ENCODE measurements at places on chromosomes 16 and 17.

- no peak for DNase-seq
Measured at GRCh38 chr16:11164482-11165270, 91.3 kb downstream of the SOCS1 start.

DNA sequence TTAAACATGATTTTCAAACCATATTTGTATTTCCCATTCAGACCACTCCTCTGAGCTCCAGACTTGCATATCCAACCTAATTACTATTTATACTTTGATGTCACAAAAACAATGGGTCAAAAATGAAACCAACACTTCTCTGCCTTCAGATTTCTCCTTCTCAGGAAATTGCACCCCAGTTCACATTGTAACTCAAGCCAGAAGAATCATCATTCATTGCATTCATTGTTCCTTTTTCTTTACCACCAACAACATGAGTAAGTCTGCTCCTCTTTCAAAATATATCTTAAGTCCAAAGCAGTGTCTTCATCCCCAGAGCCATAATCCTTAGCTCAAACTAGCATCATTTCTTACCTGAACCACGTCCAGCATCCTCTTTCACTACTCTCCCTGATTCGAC lies 2.6 kb upstream of the AKAP1 start:
- no peak for DNase-seq

DNA sequence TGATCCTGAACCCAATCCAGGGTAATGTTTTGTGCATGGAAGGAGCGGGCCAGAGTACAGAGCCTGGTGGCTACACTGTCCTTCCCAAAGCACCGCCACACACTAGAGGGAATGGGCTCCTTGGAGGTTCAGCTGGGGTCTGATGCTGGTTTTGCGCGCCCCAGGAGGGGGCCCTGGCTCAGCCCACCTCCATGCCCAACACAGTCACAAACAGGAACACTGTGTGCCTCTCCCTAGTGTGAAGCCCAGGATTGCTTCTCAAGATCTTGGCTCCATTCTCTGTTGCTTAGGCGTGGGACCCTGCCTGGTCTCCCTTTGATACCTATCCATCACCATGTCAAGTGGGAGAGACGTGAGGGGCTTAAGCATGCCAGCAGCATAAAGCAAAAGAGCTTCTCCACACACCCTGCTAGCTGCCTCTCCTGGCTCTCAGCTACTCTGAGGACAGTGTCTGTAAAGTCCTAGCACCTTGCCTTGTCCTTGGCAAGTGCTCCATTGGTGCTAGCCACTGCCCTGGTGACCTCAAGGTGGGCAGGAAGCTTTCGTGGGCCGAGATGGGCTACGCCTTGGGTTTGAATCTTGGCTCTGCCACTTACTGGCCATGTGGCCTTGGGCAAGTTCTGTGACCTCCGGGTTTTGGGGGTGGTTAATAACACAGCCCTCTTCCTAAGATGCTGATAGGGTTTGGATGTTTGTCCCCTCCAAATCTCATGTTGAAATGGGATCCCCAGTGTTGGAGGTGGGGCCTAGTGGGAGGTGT lies 122.2 kb downstream of the C16orf78 start:
- DNase-seq: no peak

DNA sequence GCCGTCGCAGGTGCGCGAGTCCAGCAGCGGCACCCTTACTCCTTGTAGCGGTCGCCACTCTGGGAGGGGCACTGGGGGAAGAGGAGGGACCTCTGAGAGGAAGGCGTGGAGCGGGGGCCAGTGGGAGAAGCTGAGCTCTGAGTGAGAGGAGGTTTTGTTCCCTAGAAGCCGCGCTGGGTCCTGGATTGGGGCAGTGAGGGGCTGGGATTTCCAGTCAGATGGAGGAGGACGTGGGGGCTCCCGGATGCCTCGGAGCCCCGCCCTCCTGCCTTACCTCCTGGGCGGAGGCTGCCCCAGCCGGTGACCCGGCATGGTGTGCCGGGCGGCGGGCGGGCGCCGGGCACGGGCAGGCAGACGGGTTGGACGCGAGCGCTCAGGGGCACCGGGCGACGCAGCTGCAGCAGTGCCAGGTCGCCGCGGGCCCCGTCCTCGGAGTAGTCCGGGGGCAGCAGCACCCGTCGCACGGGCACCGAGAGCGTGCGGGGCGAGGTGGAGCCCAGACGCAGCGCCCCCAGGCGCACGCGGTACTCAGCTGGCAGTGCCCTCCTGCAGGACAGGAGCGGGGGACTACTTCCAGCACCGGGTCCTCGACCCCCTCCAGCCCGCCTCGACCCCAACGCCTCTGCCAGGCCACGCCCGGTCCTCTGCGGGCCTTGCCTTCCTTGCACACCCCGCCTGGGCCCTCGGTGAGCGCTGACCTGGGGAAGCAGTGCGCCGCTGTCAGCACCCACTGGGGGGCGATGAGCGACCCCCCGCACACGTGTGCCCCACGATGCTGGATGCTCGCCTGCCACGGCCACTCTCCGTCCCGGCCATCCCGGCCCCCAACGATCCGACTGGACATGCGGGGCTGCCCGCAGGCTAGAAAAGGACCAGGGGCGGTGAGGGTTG lies 2.0 kb downstream of the PRSS33 start:
- no peak for DNase-seq

GRCh38 chr16:1014221-1014620 lies 32.7 kb downstream of the SOX8 start:
- no peak for DNase-seq

GRCh38 chr16:63695347-63695746 lies 1426.5 kb downstream of the CDH11 start:
- no peak for DNase-seq

GRCh38 chr17:50330151-50330775 lies 15.7 kb upstream of the XYLT2 start:
- no peak for DNase-seq

DNA sequence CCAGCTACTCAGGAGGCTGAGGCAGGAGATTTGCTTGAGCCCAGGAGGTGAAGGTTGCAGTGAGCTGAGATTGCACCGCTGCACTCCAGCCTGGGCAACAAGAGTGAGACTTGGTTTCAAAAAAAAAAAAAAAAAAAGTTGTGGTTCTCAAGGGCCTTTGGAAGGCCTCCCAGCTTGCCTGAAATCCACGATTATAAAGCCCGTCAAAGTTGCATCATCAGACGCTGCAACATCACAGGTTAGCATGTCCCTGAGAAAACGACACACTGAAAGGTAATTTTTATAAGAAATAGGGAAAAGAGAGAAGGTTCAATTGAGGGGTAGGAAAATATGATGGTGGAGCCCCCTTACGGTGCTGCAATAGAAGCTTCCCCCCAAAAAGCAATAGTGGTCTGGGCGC lies 4.6 kb upstream of the LYZL6 start:
- no peak for DNase-seq

DNA sequence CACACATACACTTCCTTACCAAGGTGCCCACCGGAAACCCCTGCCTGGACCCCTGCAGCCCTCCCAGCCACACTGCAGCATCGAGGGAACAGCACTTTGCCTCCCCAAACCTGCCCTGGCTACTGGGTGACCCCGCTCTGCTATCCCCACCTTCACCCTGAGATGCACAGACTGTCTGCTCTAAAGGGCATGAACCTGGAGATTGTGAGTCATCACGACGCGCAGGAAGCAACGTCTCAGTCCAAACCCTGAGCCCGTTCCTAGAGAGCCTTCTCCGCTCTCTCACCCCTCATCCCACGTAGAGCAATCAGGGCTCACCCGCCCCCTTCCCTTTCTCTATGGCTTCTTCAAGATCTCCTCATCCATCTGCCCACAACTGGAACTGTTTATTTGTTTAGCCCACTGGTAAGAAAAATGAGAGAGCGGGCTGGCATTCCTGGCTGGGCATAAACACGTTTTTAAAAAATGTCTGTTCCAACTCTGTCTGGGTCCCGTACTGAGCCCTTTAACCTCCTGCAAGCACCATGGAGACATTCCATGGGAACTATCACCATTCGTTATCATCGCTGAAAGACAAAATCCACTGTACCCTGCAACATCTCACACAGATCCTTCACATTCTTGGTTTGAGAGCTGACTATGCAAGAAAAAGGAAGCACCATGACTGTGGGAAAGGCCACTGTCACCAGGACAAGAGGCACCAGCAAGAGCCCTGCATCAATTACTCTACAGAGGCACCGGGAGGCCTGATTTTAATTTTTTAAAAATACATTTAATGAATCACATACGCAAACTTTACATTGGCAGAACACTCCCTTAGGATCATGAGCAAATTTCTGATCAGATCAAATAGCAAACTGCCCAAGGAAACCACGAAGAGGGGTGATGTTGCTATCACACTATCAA lies 28.2 kb downstream of the ZFHX3 start:
- DNase-seq: peak; percentile 75
